Spinal cord (tissue), 10 donors: ENCODE measurements at places on chromosomes 2 and 18.
A peak's percentile ranks its signal among the peaks of the same experiment; 100 is the strongest.

GRCh38 chr18:57333940-57334339 is 18.4 kb upstream of the ST8SIA3 start:
- no peak for DNase-seq

DNA sequence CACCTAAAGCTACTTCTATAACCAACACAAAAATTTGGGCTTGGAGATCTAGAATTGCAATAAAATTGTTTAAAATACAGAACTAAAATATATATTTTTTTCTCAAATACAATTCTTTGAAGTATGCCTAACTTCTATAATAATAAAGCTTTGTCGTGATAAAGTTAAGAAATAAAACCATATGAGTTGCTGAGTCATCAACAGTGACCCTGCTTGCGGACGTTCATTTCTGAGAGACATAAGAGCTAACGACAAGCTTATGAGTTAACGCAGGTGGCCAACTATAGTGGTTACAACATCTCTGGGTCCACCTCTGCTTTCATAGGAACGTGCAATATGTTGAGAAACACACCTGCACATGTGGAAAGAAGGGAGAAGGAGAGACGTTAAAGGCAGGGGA is 407.1 kb upstream of the SLC14A2 start:
- no peak for DNase-seq

DNA sequence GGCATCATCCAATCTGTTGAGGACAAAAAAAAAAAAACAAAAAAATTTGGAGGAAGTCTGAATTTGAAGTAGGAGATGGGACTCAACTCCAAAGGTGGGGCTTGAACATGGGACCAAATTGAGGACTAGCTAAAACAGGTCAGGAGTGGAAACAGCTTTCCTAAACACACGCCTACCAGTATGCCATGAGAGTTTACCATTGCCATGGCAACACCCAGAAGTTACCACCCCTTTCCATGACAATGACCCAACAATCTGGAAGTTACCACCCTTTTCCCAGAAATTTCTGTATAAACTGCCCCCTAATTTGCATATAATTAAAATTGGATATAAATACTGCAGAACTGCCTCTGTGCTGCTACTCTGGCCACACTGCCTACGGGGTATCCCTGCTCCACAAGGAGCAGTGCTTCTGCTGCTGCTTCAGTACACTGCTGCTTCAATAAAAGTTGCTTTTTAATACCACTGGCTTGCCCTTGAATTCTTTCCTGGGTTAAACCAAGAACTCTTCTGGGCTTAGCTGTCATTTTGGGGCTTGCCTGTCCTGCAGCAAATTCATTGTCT is 73.3 kb upstream of the FSIP2 start:
- DNase-seq: no peak

- DNase-seq: peak; percentile 12
These were observed 69.6 kb upstream of the GYPC start for GRCh38 chr2:126586317-126586716.

- DNase-seq: no peak
These were observed 742.4 kb downstream of the DCDC2C start for GRCh38 chr2:4445821-4446220.

DNA sequence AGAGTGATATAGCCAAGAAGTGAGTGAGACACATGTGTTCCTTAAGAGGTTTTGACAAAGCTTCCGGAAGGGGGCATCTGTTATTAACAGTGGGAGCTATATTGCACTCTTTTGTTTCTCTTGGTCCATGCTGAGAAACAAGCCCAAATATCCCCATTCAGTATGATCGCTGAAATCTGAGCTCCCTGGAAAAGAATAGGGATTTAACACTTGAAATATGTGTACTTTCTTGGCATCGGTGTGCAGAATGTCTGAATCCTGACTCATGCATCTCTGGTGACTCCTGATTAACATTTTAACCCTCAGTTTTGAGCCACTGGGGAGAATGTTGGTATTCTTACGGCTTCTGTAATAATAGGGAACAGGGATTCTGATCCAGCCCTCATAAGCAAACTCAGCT is 448.1 kb downstream of the TSN start:
- peak; percentile 24 for DNase-seq

GRCh38 chr2:11998218-11998617 is 251.8 kb downstream of the LPIN1 start:
- no peak for DNase-seq

DNA sequence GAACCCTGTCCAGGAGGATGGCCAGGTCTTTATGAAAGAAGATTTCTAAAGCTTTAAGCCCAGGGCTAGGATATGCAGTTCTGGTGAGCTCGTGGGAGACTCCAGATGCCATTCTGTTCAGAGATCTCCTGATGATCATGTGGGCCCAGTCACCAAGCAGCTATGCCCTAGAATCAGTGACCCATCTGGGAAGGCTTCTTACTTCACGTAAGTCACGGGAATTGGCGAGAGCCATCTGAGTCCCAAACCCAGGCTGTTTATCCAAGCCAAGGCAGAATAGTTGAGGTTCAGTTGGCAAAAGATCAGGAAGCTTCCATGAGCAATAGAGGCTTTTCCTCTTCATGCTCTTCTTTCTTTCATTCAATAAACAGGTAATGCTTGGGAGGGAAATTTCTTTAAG is 23.9 kb downstream of the ANTXR1 start:
- DNase-seq: no peak

- no peak for DNase-seq
These were observed 157.6 kb downstream of the FAM210A start for GRCh38 chr18:13568443-13569392.

DNA sequence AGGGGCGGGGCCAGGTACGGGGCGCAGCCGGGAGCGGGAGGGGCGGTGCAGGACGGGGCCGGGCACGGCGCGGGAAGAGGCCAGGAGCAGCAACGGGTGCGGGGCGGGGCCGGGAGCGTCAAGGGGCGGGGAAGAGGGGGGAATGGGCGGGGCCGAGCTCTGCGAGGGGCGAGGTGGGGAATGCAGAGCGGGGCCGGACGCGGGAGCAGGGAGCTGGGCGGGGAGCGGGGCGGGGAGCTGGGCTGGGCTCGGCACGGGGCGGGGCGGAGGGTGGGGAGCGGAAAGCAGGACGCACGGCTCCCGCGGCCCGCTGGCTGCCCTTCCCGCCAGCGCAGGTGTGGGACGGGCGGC is at the start of gene IMPA2:
IMPA2 (plus strand) TSS at position 316 of the 351 bp plus-strand sequence. CDS start 163 bp downstream, outside the sequence.
- no peak for DNase-seq

GRCh38 chr2:235087832-235088495 is 136.1 kb downstream of the SH3BP4 start:
- peak; percentile 74 for DNase-seq

- DNase-seq: no peak
These were observed 103.2 kb upstream of the SIX3 start for GRCh38 chr2:44838116-44838790.

DNA sequence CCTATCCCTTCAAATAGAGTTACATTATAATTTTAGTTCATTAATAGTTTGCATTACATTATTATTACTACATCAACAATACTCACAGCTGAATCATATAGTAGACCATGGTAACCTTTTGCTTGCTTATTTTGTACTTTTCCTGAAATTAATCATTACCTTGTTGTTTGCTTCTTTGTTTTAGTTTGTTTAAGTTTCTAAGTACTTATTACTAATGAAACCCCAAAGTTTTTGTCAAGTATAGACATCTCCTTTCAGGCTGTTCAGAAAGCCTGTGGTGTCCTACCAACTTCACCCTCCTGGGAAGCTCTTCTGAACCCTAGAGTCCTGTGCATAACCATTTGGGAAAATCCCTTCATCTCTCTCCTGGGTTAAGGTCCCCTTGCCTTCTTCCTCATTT is 43.5 kb upstream of the LAPTM4A start:
- DNase-seq: no peak

DNA sequence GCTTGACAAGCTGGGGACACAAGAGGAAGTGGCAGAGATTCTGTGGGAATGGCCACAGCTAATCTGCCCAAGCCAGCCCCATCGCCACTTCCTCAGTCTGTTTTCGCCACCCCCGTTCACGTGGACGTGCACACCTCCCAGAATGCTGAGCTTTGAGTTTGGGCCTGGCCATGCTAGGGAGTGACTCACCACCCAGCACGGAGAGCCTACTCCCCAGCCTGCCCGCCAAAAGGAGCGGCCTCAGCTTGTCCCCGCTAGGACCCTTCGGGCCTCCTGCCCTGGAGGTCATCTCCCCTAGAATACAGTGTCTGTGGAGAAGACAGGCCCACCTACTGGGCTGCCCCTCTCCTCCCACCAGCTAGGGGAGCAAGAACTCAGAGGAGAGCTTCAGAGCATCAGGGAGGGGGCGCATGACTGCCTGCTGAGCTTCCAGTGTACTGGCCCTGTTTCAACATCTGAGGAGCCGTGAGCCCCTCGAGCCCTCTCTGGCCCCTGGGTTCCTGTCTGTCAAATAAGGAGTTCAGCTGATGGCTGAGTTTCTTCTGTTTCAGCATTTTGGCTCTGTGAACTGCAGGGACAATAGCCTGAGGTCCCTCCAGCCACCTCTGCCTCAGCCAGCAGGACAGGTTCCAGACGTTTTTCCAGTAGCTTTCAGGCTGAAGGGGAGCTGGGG is 5.1 kb downstream of the SLC35F6 start:
- no peak for DNase-seq

- DNase-seq: peak; percentile 27
These were observed 47.9 kb upstream of the CCDC150 start for GRCh38 chr2:196591621-196592022.

DNA sequence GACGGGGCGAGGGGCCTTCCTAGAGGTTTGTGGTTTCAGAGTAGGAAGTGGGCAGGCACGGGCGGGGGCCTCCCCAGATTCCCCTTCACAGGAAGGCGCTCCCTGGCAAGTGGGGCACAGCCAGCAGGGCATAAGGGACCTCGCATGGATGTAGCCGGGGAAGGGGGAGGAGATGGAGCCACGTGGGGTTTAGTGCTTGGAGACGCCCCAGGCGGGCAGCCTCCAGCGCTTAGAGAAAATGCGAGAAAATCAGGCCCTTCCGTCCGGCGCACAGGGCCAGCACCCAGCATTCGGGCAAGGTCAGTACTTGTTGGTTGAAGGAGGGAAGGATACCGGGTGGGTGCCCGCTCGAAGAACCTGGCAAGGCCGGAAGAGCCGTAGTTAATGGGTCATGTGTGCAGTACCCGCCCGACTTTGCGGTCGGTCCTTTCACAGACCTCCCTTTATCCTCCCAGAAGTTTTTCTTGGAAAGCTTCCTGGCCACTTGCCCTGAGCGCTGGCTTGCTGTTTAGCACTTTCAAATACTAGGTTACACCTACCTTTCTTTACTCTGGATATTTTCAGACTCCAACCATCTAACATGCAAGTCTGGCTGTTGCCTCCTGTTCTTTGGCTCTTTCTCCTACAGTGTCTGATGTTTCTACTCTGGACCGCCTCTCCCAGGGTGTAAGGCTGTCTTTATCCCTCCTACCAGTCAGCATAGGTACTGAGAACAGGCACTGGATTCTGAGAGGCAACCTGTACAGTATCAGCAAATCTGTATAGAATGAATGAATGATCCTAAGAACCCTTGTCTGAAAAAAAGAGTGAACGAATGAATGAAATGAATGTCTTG is 78.1 kb downstream of the CIB4 start:
- no peak for DNase-seq

DNA sequence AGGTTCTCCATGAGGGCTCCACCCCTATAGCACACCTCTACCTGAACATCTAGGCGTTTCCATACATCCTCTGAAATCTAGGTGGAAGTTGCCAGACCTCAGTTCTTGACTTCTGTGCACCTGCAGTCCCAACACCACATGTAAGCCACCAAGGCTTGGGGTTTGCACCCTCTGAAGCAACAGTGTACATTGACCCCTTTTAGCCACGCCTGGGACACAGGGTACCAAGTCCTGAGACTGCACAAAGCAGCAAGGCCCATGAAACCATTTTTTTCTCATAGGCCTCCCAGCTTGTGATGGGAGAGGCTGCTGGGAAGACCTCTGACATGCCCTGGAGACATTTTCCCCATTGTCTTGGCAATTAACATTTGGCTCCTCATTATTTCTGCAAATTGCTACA is 20.0 kb downstream of the ARL6IP6 start:
- DNase-seq: no peak

DNA sequence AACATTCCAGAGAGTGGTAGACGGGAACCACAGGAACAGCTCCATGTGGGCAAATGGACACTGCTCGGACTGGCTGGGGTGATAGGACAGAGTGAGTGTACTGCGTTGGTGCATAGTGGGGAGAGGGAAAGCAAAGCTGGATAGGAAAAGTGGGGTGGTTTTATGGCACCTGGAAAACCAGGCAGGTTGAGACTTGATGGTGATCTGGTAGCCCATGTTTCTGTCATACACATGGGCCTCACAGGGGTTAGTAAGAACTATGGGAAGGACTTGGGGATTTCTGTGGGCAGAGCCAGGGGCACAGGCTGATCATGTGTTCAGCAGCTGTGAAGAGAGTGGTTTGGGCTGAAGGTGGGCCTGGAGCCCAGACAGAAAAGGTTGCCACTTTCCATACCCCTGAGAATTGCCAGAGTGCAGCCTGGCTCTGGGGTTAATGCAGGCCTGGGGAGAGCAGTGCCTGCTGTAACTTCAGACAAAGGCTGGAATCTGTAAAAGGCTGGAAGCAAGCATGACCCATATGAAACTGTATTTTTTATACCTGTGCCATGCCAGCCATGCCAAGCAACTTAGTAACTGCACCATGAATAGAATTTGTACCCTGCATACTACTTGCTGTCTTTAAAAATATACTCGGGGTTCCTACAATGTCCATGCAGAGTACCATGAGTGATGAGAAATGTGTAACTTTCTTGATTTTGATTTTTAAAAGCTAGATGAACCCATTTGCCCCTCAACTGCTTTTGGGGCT is 41.9 kb downstream of the RPIA start:
- no peak for DNase-seq

GRCh38 chr2:49248506-49248905 is 94.2 kb upstream of the FSHR start:
- no peak for DNase-seq

DNA sequence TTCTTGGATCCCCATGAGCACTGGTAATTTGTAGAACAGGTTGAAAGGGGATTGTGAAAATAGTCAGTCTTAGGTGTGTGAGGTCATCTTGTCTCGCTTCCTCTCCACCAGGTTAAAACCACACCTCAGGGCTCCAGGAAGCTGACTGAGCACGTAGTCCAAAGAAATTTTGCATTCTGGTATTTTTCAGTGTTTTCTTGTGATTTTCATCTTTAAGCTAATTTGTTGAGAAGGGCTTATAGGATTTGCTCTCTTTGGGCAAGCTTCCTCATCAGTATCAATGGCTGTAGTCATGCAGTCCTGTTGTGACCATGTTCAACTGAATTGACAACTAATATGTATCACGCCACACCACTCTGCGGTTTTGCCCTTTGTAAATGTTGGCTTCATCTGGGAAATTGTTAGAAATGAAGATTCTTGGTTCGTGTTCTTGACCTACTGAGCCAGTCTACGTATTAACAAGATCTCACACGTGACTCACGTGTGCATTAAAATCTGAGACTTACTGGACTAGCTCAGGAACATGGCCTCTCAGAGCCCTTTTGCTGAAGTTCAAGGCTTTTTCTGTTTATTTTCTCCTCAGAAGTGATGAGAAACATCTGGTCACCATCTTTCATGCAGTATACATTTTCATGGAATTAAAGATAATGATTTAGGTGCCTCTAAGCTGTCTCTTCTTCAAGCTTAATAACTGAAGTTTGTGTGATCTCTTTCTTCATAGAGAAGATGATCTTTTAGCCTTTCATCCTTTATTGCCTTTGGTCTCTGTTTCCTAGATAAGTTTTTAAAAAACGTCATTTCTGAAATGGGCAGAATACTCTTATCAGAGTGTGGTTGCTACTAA is 32.8 kb downstream of the FMNL2 start:
- no peak for DNase-seq
